Activated CD4-positive, alpha-beta T cell treated with anti-CD3 and anti-CD28 coated beads for 4 hours (primary cell): ENCODE measurements at places on chromosomes 7 and 10.
A peak's percentile ranks its signal among the peaks of the same experiment; 100 is the strongest.

- DNase-seq = no peak
Measured at GRCh38 chr10:124520558-124521428, 59.2 kb downstream of the LHPP start.

- no peak for DNase-seq
Measured at GRCh38 chr7:37719077-37719476, 35.5 kb downstream of the GPR141 start.

DNA sequence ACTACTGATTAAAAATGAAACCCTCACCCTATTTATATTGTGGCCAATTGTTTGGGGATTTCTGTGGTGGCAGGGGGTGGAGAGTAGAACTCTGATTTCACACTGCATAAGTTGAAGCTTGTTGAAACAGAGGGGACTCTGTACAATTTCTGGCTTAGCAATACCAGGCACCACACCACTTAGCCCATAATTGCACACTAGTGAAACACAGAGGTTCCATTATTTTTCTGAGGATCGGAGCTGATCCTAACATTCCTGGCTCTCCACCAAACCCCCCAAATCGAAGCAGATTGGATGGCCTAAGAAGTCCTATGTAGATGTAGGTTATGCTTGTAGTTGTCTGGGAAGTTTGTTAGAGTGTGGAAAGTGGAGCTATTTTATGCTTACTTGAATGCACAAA is 47.0 kb downstream of the PTN start:
- DNase-seq = no peak

DNA sequence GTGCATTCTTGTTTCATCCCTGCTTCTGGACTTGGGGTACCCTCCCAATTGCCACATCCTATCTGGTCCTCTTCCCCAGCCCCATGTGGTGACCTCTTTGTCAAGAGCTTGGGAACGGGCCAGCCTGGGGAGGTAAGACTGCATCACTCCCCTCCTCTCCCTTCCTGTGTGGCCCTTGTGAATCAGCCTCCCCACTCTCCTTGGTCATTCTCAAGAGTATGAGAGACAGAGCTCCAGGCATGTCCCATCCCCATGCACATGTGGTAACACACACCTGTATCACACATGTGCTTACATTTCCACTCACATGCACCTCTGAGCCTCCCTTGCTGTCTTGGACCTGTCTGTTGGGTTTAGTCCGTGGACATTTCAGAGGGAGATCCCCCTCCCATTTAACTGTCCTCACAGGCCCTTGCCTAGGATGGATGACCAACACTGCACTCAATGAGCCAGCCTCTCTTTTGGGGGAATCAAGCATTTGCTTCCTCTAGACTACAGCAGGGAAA is 2.6 kb downstream of the MRPL43 start:
- no peak for DNase-seq

DNA sequence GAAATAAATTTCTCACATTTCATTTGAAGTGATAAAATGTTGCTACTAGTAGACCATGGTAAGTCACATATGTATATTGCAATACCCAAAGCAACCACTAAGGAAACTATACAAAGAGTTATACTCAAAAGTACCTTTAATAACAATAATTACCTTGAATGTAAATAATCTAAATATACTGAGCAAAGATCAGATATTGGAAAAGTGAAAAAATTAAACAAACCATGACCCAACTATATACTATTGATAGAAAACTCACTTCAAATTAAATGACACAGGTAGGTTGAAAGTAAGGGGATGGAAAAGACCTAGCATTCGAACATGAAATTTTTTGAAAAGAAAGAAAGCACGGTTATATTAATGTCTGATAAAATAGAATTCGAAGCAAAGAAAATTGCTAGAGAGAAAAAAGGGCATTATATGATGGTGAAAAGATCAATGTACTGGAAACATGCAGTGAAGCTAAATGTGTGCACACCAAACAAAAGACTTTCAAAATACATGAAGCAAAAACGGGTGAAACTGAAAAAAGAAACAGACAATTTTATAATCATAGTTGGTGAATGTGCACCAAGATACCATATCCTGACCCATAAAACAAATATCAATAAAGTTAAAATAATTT is 29.1 kb downstream of the TFPI2 start:
- DNase-seq = no peak

- no peak for DNase-seq
Measured at GRCh38 chr7:5693529-5693928, 87.9 kb downstream of the RNF216 start.

DNA sequence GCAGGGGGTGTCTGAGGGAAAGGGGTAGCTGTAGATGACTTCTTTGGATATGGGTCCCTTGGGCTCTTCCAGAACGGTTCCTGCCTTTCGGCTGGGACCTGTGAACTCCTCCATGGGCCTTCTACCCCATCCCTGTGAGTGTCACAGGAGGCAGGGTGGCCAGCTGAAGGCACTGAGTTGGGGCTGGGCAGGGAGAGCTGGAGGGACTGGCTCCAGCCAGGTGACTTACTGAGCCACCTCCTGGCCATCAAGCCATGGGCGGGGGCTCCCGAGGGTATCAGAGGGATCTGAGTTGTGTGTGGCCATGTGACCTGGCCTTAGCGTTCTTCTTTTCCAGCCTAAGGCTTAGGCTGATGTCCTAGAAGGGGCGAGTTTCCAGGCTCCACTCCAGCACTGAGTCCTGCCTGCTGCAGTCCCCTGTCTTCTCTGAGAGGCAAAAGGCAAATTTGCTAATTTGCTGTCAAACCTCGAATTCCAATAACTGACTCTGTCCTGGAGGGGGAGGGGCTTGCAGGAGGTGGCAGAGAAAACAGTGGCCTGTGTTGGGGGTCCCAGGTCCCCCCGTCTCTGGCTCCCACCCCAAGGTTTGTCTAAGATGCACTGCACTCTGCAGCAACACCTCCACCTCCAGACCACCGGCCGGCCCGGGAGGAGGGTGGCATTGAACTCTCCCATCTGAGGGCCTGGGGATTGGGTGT is 27.2 kb downstream of the ADCYAP1R1 start:
- DNase-seq = no peak

DNA sequence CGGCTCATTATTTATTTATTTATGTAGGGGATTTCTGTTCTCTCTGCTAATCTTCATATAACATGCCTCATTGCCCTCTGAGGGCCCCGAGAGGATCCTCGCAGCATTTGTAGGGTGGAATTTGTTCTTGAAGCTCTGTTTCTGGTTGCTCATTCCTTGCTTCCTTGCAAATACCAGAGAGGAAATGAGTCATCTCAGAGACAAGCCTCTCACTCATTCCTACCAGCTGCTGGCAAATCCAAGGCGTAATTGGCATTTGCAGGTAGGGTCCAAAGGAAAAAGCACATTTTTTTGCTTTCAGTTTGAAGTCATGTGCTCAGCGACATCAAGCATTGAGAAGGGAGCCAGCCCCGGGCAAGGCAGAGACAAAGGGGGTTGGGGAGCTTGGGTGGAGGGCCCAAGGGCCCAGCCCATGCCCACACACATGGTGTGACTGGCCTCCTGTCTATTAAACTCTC is 501.6 kb downstream of the GALNT17 start:
- DNase-seq = no peak

- no peak for DNase-seq
Measured at GRCh38 chr10:131422731-131423130, 111.2 kb upstream of the TCERG1L start.

- no peak for DNase-seq
Measured at GRCh38 chr10:80159166-80159873, 26.8 kb downstream of the PLAC9 start.

DNA sequence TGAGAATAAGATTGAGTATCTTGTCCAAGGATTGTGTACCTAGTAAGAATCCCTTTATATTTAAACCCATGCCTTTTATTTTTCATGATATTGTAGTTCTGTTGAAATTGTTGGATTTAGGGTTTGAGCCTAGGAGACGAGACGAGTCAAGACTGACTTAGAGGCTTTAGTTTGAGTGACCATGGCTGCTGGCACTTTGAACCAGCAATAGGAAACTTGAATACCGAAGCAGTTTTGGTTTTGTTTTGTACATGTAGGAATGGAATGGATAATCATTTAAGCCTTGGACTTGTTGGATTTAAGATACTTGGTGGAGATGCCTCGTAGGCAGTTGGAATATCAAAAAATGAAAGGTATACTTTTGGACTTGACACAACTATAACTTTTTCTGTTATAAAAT is 229.0 kb downstream of the BICC1 start:
- DNase-seq = no peak

DNA sequence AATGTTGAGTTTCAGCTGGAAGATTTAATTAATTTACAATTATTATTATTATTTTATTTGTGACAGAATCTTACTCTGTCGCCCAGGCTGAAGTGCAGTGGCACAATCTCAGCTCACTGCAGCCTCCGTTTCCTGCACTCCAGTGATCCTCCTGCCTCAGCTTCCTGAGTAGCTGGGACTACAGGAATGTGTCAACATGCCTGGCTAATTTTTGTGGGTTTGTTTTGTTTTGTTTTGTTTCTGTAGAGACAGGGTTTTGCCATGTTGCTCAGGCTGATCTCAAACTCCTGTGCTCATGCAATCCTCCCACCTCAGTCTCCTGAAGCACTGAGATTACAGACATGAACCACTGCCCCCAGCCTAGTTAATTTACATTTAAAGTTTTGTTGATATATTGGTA is 93.8 kb upstream of the MEOX2 start:
- DNase-seq = no peak

DNA sequence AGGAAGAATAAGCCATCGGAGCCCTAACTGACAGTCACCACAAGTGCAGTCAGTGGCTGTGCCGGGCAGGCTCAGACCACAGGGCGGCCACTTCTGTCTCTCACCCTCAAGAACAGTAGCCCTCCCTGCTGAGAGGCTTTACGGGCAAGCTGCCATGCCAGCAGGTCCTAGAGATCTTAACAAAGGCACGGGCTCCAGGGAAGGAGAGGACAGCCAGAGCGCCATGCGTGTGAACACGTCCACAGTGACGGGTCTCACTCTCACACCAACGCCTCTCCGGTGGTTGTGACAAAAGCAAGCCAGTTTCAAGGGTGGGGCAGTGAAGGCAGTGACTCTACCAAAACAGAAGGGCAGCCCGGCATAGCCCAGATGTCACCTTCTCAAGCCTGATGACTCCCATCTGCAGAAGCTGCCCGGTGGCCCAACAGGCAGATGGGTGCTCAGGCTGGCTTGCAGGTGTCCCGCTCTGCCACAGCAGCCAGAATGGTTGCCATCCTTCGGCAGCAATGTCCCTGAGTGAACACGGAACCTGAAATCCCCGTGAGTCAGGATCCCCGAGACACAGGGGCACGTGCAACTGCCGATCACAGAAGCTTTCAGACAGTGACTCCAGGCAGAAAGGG is 102.0 kb downstream of the FAM53B start:
- DNase-seq = no peak

- no peak for DNase-seq
Measured at GRCh38 chr7:153454306-153454705, 597.9 kb upstream of the DPP6 start.

- DNase-seq = no peak
Measured at GRCh38 chr10:69612760-69613159, 17.3 kb upstream of the FAM241B start.

DNA sequence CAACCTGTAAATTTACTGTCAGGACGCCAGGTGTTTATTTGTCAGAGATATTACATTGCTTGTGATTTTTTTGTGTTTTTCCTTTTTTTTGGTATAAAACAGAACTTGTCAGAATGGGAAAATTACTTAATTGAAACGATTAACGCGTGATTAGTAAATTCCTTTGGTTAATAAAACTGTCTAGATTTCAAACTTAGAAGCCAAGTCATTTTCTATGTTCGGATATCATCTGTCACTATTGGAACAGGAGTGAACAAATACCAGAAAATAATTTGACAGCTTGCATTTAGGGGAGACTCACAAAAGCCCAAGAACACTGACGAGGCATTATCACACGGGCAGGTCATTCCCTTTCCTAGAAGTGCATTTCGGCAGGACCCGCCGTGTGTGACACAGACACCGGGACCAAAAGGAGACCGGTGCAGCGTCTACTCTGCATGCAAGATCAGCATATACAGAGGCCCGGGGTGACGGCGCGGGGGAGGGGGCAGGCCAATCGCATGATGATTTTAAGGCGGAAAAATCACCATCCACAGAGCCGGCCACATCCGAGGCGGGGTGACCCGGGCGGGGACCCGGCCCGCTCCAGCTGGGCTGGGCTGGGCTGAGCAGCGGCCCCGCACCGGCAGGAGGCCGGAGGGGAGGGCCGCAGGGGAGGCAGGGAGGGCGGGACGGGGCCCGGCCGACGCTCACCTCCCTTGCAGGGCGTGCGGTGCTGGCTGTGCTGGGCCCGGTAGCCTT is 841 bp downstream of the GLUD1 start:
- peak; percentile 61 for DNase-seq

GRCh38 chr7:98681511-98681910 is 64.4 kb downstream of the NPTX2 start:
- no peak for DNase-seq

- DNase-seq = no peak
Measured at GRCh38 chr10:61189912-61190311, 245.9 kb upstream of the RHOBTB1 start.

GRCh38 chr10:131320860-131321604 is 9.5 kb upstream of the TCERG1L start:
- no peak for DNase-seq

DNA sequence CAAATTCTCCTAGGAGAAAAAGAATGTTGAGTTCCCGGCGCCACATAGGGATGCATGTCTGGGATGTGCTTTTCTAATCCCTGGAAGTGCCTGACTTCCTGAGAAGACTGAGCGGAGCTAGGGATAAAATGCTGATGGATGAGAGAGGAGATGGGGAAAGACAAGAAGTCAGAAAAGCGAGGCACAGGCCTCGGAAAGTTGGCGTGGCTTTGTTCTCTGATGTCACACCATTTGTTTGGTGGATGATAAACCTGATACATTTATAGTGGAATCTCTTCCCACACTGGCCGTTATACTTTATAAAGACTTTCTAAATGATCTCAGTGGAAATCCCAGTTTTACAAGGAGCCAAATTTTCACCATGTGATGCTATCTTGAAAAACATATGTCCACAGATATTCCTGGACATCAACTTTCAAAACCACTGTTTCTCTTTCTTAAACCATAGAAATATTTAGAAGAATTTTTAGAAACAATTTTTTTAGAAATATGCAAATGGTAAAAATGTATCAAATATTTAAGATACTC is 188.8 kb upstream of the SVIL start:
- DNase-seq = no peak

DNA sequence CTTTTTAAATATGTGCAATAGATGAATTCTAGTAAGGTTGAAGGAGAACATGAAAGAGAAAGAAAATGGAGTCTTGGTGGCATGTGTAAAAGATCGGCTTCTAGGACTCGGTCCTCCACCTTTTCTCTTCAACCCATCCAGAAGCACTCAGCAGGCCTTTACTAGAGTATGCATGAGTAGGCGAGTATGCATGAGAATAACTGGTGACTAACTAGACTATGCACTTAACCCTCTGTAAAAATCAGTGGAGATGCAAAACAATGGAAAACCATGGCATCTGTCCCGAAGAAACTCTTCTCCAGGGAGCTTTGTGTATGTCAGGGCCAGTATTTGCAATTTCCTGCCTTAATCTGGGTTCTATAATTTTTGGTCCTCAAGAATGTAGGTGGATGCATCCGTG is 40.0 kb upstream of the GRB10 start:
- no peak for DNase-seq
